ENCODE measurements at places on chromosomes 2 and 18.

DNA sequence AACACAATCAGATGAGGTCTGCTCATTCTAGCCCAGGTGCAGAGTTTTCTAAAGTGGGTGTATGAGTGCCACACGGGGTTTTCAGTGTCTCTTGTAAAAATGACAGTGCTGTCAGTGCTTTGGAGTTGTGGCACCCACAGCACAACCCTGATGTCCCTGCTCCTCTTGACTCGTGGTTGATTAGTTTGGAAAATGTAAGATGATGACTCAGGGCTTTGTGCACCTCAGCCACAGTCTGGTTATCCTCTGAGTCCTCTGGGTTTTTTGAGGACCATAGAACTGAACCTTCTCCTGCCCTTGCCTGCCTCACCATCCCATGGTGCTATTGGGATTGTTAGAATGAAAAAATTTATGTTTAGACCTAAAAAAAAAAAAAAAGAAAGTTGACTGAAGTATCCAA is 105.6 kb downstream of the MYO1B start:
- peak; percentile 54 for DNase-seq

DNA sequence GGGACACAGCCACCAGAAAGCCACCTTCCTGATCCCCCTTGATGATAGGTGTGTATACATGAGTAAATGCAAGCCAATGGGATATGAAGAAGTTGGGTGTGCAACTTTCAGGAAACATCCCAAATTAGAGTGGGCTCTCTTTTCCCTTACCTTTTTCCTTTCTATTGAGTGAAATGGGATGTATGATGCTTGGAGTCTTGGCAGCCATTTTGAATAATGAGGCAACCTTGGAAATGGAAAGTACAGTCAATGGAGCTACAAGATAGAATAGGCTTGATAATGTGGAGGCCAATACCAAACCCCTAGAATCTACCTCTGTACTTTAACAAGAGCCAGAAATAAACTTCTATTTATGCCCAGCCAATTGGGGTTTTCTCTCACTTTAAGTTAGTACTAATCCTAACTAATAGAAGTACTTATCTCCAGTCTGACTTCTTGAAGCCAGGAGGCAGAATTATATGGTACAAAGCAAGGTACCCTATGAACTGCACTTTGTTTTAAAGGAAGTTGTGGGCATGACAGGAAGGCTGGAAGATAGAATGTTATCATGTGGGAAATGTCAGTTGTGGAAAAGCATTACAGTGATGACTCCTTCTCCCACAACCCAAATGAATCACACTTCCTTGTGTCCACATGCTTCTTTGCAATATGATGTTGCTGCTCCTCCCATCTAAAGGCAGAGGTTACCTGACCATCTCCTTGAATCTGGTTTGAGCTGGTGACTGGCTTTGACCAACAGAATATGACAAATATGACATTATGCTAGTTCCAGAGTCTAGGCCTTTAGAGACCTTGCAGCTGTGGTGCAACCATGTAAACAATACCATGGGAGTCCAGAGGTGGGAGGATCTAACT is 12.9 kb upstream of the NABP1 start:
- DNase-seq = peak; percentile 36

DNA sequence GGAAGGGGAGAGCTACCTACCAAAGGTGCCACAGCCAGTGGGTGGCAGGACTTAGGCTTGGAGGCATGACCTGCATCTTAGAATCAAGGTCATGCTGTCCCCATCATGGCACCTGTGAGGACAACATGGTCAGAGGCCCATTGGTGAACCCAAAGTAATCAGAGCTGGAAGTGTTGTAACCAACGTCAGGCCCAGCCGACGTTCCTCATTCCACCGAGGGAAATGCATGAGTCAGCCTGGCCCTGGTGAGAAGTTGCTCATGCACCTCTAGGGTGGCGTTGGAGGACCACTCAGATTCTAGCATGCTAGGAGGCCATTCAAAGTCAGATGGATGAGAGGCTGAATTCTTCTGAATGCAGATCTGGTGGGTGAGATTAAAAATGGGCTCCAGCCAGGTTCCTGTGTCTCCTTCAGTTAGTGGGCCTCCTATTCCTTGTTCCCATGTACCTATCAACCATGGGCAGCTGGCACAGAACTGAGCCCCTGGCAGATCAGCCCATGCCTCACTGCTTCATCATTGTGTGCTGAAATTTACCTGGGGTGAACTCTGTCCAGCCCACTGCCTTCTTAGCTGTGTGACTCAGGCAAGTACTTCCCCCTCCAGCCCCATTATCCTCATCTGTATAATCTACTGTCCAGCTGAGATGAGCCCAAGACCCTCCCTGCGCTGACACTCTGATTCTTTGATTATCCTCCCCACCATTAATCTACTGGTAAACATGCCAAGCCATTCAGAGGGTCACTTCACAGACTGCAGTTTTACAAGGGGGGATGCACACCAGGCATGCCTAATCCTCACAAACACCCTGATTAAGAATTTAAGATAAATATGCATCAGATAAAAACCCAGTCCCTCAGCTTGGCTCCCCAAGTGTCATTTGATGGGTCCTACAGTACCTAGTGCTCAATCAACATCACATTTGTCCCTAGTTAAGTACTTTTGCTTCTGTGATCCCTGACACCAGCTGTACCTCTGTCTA is 14.0 kb downstream of the SLC14A2 start:
- DNase-seq = no peak

DNA sequence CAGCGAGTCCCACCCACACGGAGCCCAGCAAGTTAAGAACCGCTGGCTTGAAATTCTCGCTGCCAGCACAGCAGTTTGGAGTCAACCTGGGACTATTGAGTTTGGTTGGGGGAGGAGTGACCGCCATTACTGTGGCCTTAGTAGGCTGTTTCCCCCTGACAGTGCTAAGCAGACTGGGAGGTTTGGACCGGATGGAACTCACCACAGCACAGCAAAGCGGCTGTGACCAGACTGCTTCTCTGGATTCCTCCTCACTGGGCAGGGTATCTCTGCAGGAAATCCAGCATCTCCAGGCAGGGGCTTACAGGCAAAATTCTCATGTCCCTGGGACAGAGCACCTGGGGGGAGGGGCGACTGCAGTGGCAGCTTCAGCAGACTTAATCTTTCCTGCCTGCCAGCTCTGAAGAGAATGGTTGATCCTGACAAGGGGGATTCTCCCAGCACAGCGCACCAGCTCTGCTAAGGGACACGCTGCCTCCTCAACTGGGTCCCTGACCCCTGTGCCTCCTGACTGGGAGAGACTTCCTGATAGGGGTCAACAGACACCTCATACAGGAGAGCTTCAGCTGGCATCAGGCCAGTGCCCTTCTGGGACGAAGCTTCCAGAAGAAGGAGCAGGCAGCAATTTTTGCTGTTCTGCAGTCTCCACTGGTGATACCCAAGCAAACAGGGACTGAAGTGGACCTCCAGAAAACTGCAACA is 425.4 kb downstream of the NYAP2 start:
- DNase-seq = no peak

- DNase-seq = no peak
Observed at GRCh38 chr2:160010361-160011145, 51.9 kb downstream of the PLA2R1 start.

DNA sequence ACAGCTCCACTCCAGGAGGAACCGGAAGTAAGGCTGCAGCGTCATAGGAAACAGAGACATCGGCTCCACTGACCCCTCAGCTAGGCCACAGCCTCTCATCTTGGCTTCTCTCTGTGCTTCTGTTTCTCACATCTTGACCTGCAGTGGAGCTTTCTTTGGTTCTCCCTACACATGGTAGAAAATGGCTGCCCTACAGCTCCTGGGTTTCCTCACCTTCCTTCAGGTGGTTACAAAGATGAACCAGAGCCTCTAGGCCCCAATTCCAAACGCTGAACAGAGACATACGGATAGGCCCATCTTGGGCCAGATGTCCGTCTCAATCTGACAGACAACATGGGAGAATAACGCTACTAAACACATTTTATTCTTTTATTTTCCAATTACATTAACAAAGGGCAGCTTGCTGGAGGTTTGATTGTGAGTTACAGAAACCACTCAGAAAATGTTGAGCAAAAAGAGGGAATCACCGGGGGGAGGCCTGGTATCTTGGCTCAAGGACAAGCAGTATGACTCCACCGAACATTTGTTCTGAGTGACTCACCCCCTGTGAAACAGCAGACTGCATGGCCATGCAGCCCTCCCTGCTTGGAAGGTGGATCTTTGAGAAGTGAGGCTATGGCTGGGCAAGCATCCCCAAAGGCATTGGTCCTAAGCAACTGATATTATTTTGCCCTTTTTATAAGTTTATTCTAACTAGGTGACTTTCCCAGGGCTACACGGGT is 303.5 kb downstream of the CDCA7 start:
- peak; percentile 96 for DNase-seq

DNA sequence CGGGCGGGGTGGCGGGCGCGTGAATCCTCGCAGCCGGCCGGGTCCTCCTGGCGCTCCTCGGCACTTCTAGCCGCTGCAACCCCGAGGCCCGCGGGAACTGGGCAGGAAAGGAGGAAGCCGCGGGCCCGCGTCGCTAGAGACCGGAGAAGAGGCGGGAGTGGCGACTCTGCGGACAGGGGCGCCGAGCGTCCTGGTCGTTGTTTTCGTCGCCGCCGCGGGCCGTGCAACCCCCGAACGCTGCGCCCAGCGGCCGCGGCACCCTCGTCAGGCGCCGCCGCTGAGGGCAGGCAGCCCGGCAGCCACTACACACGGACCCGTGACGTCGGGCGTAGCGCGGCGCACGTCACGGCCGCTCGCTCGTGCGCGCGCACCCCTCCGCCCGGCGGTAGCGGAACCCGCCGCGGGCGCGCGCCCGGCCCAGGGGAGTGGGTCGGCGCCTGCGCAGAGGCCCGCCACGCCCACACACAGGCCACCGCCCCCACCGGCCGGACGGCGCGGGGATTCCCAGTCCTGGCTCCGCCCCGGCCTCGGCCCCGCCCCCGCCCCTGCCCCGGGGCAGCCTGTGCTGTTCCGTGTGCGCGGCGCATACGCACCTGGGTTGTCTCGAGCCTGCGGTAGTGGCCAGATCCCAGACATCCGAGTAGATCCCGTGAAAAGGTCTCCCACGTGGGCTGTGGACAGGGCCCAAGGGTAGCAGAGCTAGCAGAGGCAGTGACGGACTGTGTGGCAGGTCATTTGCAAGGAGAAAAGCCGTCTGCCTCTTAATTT is at the start of gene MAP3K2:
MAP3K2 (minus strand) TSS at position 321 of the 768 bp plus-strand sequence. CDS start 44,846 bp downstream, outside the sequence.
- peak; percentile 94 for DNase-seq

GRCh38 chr18:59142274-59142673 is 2.6 kb downstream of the SEC11C start:
- no peak for DNase-seq

DNA sequence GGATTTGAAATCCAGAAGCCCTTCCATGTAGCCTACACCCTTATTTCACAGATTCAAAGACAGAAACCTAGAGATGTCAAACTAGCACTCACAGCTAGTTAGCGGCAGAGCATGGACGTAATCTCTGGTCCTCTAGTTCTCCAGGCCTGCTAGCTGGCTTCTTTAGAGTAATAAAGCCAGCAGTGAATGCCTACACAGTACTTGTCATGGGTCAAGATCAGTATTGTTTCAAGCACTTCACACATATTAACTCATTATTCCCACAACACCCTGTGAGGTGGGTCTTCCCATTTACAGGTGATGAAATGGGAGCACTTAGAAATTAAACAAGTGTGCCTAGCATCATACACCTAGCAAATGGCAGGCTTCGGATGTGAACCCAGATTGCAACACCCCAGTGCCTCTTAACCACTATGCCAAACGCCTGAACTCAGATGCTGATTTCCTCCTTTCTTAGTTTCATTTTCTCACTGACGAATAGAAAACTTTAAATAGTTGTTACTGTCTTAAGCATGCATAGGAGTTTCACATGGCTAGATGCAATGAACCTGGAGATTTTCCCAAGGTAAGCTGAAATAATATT is 14.5 kb upstream of the ZBTB14 start:
- no peak for DNase-seq

DNA sequence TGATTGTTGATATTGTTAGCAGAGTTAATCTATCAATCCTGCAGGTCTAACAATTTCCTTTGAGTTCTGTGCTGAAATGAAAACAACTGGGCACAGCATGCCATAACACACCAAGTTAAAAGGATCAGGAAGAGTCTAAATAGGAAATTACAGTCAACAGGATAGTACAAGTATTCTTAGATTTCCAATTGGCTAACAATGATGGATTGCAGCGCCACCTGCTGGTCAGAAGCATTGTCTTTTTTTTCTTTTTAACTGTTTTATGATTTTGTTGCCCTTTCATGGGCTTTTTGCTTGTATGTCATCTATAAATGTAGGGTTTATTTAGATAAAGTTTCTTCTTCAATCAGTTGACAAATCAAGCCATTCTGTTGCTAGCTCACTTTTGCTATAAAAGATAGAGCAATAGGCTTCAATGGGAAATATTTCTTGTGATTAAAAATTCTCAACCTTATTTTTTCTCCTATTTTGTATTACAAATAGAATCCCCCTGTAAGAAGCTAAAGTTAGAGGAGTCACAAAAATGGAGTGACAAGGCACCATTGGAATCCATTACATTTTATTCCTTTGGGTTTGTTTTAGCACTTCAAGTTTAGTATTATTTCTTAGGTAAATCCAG is 40.8 kb upstream of the RPRM start:
- DNase-seq = peak; percentile 25

GRCh38 chr2:229401171-229401865 is 130.2 kb upstream of the PID1 start:
- peak; percentile 55 for DNase-seq

DNA sequence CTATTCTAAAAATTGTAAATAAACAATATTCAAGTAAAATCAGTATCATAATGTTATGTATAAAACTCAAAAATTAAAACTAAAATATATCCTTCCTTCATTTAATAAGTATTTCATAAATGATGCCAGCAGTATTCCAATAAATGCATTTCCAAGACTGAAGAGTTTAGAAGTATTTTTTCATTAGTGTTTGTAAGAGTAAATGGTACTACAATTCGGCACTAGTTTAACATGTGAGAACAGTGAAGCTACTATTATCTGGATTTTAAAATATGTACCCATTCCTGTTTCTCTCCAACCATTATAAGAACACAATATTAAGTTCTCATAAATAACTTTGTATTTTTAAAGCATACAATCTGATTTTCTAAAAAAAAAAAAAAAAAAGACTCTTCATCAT is 3.3 kb downstream of the BAZ2B start:
- no peak for DNase-seq

GRCh38 chr2:214376618-214377285 is 34.1 kb upstream of the VWC2L start:
- DNase-seq = no peak

DNA sequence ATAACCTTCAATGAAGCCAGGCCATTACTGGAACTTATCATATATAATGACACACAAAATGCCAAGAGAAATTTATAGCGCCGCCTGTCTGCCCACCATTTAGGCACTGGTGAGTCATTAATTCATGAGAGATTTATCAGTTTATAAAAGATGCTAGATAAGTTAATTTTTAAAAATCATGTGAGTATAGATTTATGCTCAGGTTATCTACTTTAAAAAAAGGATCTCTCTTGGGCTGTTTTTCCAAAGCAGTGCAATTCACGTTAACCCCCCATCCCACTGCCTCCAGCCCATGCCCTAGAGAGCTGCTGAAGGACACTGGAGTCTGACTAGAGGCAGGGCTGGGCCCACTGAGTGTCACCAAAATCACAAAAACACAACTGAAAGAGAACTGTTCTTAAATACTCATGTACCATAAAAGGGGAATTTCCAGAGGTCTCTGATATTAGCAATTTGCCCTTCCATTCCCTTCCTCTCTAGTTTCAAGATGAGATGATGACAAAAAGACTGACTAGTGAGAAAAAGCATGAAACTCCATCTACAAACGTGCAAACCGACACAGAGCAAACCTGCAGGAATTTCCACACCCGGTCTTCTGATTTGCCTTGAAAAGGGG is 160.8 kb downstream of the BCL2 start:
- no peak for DNase-seq

Data from fibroblast of skin of abdomen (primary cell).